ENCODE measurements at places on chromosomes 2 and 18.

GRCh38 chr18:45780568-45780967 is 44.9 kb upstream of the SIGLEC15 start:
- DNase-seq: no peak

DNA sequence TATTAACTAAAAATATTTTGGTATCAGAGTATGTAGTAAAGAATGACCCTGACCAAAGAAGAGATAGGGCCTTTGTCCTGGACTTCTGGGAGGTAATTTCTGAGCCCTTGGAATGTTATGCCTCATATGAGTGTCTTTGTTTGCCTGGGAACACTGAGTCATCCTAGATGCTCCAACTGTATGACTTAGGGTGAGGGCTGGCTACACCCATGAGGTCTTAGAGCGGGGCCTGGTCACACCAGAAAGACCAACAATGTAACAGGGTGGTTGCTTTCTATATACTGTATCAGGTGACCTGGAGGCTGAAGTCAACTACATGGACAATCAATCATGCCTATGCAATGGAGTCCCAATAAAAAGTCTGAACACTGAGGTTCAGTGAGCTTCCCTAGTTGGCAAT is 253.1 kb downstream of the MBD2 start:
- DNase-seq: no peak

- DNase-seq: no peak
These were observed 73.1 kb downstream of the ZNF236 start for GRCh38 chr18:76895498-76895897.

- no peak for DNase-seq
These were observed 54.6 kb upstream of the ZFP36L2 start for GRCh38 chr2:43280994-43281393.

DNA sequence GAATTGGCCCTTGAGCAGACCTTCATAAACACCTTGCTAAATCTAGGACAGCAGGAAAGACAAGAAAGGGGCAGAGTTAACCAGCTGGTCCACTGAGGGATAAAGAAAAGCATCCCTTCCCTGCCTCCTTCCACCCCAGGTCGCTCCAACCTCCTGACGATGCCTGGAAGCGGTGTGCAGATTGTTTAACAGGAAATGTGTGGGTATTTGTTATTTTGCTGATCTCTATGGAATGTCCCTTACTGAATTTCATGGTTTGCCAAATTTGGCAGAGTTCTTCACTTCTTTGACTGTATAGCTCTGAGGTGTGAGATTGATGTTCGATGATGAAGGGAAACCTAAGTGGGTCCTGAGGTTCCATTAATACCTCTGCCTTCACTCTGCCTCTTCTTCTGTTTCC is 72.9 kb downstream of the MAP3K20 start:
- DNase-seq: no peak

DNA sequence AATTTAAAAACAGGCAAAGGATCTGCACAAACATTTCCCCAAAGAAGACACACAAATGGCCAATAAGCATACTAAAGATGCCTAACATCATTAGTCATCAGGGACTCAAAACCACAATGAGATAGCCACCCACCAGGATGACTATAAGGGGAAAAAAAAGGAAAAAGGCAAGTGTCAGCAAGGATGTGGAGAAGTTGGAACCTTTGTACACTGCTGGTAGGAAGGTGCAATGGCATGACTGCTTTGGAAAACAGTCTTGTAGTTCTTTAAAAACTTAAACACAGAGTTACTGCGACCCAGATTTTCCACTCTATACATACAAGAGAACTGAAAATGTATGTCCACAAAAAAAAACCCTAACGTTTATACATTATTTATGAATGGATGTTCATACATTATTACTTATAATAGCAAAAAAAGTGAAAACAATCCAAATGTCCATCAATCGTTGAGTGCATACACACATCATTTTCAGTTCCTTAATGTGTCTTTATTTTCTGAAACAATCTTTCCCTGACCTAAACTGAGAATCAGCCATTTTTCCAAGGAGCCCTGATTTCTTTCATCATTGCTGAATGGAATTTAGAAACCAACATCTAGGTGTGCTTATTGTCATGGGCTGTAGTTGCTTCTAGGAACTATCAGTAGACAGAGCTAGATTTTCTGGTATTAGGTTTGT is 64.7 kb upstream of the TLK1 start:
- DNase-seq: no peak

- DNase-seq: no peak
These were observed 102.1 kb downstream of the COMMD1 start for GRCh38 chr2:62007555-62007954.

DNA sequence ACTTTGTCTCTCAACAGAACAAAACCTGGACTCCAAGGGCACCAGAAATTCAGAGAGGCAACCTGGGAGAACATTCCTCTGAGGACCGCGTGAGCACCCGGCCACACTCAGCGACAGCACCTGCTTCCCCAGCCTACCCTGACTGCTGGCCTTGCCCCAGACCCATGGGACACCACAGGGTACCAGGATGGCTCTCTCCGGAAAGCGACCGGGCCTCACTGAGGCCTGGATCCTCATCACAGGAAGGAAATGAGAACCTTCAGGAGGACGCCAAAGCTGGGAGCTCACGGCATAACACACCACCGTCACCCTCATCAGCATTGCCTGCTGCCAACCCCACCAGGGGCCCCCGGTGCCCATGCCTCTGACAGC is 38.9 kb downstream of the HS6ST1 start:
- DNase-seq: no peak

GRCh38 chr18:76823587-76824011 is 1.2 kb downstream of the ZNF236 start:
- DNase-seq: no peak

GRCh38 chr18:3972291-3972930 is 482.7 kb downstream of the DLGAP1 start:
- DNase-seq: no peak

GRCh38 chr2:10220902-10221391 is 81.8 kb upstream of the HPCAL1 start:
- DNase-seq: no peak

DNA sequence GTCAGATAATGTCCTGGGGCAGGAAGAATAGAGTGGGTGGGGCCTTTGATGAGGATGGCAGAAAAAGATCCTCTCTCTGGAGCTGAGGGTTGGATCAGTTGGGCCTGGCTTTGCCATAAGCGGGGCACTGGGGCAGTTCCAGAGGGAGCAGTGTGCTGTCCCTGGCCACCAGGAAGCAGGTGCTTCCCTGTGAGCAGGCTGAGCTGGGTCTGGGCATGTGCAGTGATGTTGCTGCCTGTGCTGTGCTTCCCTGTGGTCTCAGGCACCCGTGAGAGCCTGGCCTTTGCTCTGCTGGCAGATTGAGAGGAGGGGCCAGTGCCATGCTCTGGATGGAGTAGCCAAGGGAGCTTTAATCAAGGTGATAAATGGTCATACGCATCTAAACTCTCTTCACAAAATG is 14.6 kb upstream of the NPPC start:
- DNase-seq: no peak

DNA sequence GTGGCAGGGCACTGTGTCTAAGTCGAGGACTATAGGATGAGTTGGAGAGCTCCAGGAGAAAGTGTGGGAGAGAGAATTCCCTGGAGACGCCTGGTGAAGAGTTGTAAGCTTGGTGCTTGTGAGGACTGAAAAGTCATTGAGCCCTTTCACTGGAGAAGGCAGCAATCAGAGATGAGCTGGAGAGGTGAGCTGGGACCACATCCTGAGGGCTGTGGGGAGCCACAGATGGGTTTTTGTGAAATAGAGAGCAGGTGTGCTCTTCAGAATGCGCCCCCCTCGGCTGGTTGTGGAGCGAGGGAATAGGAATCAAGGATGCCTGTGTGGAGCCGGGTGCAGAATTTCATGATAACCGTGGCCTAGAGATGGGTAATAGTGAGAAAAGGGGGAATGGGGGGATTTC is 224.3 kb downstream of the KLHL29 start:
- DNase-seq: no peak

GRCh38 chr2:229980431-229981184 is 58.3 kb downstream of the FBXO36 start:
- DNase-seq: no peak

GRCh38 chr2:237841051-237841450 is 18.4 kb upstream of the RAMP1 start:
- DNase-seq: no peak

- DNase-seq: no peak
These were observed 42.4 kb downstream of the LRRFIP1 start for GRCh38 chr2:237669628-237670392.

- no peak for DNase-seq
These were observed 166.2 kb upstream of the MAP3K20 start for GRCh38 chr2:172909454-172909853.

DNA sequence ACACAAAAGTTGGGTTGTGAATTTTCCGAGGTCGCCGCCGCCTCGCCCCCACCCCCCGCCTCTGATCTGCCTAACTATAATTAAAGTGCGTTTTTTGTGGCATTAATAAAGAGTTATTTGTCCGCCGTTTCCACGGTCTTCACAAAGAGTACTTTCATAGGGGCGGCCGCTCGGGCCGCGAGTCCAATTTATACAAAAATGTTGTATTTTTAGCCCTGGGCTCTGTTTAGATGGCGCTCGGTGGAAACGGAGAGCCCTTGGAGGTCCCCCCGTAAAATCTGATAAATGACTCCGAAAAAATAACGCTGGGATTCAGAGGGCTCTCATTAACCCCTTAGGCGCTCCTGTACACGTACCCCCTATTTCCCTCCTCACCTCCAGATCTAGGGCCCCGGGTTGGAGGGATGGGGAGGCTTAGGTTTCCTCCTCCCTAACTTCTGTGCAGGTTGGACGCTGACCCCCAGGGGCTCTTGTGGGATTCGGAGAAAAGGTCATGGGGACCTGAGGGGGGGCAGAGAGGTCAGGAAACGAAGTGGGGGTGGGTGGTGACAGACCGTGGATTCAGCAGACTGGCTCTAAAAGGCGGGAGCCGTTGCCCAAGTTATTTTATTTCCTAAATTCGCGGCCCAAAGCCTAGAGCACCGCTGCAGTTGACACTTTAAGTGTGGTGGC is 1.9 kb downstream of the CYP26B1 start:
- no peak for DNase-seq

DNA sequence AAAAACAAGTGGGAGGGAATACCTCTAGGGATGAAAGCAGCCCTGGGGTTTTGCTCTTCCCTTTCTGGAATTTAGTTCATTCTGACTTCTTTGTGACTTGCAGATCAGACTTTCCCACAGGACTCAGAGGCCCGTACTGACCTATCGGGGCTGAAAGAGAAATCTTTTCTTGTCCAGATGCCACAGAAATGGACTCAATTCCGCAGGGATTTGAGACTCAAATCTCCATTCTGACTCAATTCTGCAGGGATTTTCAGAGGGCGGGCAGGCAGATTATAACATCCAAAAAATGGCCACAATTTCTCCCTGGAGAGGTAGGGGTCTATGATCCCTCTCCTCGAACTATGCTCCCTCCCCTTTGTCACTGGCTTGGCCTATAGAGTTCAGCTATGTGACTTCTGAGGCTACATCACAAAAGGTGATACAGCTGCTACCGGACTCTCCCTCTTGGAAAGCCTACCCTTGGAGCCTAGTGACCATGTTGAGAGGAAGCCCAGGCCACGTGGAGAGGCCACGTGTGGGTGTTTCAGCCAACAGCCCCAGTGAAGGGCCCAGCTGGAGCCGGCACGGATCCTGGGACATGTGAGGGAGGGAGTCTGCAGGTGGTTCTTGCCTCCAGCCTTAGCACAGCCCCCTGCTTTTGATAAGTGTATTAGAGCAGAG is 4.8 kb upstream of the EFHD1 start:
- no peak for DNase-seq

DNA sequence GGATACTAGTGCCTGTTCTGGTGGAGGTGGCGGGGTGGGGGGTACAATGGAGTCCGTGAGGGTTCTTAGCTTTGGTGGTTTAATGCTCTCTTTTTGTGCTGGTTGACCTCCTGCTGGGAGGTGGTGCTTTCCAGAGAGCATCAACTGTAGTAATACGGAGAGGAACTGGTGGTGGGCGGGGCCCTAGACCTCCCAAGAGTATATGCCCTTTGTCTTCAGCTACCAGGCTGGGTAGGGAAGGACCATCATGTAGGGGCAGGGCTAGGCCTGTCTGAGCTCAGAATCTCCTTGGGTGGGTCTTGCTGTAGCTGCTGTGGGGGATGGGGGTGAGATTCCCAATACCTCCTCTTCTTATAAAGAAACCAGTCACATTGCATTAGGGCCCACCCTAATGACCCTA is 27.1 kb downstream of the CAMKMT start:
- DNase-seq: no peak

GRCh38 chr18:6452194-6452593 is 37.5 kb upstream of the L3MBTL4 start:
- no peak for DNase-seq

GRCh38 chr2:202036601-202037037 is 3.0 kb downstream of the FZD7 start:
- no peak for DNase-seq

GRCh38 chr2:126449677-126450076 is 206.3 kb upstream of the GYPC start:
- no peak for DNase-seq

DNA sequence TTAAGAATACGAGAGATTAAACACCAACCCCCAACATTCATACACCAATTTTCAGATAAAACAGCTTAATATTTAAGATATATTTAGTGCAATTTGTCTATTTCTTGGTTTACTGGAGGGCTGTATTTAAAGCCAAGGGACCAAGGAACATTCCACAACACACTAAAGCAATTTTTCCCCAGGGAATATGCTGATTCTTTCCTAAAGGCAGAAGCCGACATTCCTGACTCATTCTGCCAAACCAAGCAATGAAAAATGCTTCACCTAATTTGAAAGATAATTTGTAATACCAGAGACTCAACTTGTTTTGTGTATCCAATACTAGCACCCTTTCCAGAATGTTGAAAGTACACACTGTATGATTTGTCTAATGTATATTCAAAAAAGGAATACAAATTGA is 1267.6 kb upstream of the PIK3C3 start:
- DNase-seq: no peak

- DNase-seq: no peak
These were observed 29.2 kb downstream of the ALS2 start for GRCh38 chr2:201751566-201751965.

DNA sequence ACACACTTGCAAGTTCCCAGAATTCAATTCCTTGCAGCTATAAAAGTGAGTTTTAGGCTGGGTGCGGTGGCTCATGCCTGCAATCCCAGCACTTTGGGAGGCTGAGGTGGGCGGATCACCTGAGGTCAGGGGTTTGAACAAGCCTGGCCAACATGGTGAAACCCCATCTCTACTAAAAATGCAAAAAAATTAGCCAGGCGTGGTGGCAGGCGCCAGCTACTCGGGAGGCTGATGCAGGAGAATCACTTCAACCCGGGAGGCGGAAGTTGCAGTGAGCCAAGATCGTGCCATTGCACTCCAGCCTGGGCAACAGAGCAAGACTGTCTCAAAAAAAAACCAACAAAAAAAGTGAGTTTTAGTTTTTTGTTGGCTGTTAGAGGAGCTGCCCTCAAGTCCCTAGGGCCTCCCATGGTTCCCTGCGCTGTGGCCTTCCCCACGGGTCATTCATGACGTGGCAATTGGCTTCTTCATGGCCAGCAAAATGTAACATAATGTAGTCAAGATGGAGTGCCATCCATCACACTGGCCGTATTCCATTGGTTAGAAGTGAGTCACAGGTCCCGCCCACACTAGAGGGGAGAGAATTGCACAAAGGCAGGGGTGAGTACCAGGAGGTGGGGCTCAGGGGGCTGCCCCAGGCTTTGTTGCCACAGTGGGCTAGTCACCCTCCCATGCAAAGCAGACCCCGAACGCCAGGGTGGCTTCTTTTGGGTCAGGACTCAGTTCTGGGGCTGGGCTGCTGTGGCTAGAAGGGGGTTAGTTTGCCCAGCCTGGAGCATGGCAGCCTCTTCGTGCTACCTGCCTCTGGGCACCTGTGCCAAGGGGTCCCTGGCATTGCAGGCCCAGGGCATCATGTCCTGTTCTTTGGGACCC is 37.7 kb upstream of the INHBB start:
- DNase-seq: no peak

GRCh38 chr2:158695305-158695704 is 99.8 kb upstream of the DAPL1 start:
- no peak for DNase-seq
